ENCODE measurements at places on chromosomes 2 and 18. TPM values are rescaled to one million over a fixed set of nuclear protein-coding genes. Genes with fewer than 3 reads are reported as not detected.

PLB1 gene
- not detected for total RNA-seq

CFAP221 gene
- not detected for total RNA-seq

NYAP2 gene
- total RNA-seq: not detected

CFAP65 gene
- not detected for total RNA-seq

ANKRD29 gene
- 0.50 TPM for total RNA-seq

ZFAND2B gene
- total RNA-seq: 16.8 TPM

DNAJB2 gene
- total RNA-seq: 33.6 TPM

FBXO48 gene
- total RNA-seq: 0.31 TPM
